Kidney (tissue), 22 donors: ENCODE measurements at places on chromosomes 13 and 19.

- no peak for DNase-seq
Observed at GRCh38 chr19:51341066-51341465, 873 bp downstream of the VSIG10L start.

- DNase-seq = no peak
Observed at GRCh38 chr19:48186015-48186414, 15.5 kb downstream of the ZSWIM9 start.

DNA sequence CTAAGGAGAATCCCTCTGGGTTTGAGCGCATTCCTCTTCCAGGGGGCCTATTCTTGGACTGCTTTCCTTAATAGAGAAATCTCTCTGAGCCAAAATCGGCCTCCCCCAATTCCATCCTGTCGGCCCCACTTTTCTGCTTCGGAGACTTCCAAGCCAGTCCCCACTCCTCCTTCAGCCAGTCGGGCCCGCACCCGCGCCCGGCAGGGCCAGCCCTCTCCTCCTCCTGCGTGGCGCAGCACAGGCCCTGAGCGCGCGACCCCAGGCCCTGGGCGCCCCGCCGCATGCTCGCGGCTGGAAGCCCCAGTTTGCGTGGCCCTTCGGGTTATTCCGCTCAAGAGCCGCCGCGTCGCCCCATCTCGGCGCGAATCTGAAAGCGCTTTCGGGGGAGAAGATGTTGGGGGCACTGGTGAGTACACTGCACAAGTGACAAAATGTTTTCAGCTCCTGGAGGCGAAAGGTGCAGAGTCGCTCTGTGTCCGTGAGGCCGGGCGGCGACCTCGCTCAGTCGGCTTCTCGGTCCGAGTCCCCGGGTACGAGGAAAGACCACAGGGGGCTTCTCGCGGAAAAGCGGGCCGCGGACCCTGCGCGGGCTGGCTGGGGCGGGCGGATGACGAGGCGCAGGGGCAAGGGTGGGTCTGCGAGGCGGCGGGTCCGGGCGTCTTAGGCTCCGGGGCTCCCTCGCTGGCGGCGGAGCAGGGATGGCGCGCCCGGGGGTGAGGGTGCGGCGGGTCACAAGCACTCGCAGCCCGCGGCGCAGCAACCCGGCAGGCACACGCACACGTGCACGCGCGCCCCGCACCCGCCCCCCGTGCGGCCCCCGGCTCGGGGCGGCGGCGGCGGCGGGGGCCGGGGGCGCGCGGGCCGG is at the start of gene IL17D:
Gene IL17D, plus strand, starts transcription at position 785 of the 865 bp plus-strand sequence. CDS start 303 bp downstream, outside the sequence.
- peak; percentile 60 for DNase-seq

- DNase-seq = no peak
Observed at GRCh38 chr13:35876601-35877000, 254.6 kb downstream of the DCLK1 start.

- DNase-seq = no peak
Observed at GRCh38 chr13:21549633-21550032, 54.3 kb downstream of the MICU2 start.

- no peak for DNase-seq
Observed at GRCh38 chr19:45090034-45090433, 2.9 kb upstream of the PPP1R37 start.

DNA sequence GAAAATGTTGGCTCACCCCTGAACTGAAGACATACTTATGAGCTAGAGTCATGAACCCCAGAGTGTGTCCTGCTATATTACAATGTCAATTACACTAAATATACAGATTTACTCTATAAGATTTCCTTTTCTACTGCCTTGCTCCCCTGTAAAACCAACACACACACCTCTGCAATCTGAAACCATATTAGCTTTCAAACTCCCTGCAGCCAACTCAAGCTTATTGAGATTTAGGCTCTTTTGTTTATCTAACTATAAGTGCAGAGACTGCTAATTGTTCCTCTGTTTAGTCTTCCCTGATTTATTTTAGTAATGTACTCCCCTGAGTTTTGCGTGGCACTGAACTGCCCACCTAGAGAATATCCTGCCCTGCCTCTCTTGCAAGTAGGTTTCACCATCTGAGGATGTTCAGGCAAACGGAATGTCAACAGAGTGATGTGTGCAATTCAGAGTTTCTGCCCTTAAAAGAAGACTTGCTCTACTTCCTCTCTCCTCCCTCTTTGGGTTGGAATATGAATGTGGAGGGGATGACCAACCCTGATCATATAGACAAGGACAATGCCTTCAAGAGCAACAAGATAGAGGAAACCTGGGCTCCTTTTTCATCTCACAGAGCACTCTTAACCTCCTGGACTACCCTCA is 22.3 kb downstream of the FAM216B start:
- DNase-seq = no peak

- no peak for DNase-seq
Observed at GRCh38 chr13:27425918-27426630, 1.7 kb downstream of the GTF3A start.

DNA sequence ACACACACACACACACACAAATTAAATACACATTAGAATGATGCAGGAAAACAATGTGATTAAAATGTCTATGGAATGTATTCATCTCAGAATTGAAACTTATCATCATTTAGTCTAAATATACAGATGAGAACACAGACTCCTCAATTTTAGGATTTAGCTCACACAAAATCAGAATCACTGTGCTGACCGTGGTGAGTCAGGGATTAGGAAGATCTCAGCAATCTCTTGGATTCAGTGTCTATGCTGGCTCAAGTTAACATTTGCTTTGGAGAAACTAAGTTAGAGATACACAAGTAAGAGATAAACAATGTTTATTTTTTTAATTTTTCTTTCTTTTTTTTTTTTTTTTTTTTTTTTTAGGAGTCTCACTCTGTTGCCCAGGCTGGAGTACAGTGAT is 323.6 kb downstream of the KLF12 start:
- no peak for DNase-seq

DNA sequence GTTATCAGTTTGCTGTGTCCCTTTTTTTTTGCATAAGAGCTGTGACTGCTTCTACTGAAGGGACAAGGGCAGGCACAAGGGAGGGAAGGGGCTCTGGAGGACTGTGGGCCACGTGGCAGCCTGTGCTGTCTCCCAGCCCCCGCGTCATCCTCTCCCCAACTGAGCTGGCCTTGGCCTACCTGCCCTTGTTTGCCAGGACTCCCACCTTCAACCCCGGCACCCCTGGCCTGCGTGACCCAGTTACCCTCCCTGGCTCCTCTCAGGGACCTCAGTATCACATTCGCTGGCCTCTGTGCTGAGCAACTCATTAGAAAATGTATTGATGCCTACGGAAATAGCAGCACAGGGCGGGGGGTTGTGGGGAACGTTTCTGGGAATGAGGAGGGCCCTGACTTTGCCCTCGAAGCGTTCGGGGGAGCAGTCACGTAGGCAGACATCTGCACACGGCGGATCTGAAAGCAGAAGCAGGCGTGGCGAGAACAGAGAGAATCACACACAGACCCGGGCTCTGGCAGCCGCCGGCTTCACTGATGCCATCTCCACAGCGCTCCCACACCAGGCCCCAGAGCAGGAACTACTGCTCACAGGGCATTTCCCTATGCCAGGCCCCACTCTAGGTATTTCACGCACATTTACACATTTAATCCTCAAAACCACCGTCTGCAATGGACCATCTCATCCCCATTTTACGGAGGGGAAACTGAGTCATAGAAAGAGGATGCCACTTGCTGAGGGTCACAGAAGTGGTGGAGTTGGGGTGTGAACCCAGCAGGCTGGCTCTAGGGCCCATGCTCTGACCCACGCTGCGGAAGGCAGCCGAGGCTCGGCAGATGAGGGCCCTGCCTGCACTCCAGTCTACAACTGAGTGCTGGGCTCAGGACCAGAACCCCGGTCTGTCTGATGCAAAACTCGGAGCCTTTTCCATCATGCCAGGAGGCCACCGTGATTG is 5.7 kb upstream of the ATF5 start:
- DNase-seq = peak; percentile 64

DNA sequence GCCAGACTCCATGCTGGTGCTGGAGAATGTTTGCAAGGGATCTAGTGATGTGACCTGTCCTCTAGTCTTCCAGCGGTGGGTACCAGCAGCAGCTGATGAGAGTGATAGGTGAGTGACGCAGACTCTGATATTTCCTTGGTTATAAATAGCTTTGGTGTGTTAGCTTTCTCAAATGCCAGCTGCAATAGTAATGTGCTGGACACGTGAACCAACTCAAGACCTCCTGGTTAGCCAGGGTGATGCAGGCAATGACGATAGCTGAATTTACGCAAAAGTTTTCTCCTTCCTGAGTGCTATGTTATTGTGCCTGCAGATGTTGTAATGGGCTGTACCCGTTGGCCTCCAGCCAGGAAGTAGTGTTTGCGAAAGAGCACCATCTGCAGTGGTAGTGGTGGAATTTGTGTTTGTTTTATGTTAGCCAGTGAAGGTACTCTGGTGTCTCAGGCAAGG is 129.5 kb downstream of the CYSLTR2 start:
- no peak for DNase-seq

DNA sequence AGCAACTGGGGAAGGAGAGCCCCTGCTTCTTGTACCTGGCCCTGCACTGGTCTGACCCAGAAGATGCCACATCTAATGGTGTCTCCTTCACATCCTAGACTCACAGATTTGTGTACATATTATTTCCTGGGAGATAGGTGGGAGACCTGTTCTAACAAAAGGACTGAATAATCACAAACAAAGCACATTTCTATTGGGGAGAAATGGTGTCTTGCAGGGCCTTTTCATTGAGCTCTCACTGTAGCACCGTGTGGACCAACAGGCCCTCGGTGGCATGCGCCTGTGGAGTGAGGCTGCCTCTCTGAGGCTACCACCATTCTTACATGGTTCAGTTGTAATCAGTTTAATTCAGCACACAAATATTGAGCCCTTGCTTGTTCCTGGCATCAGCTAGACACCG is 989 bp upstream of the SACS start:
- DNase-seq = no peak

DNA sequence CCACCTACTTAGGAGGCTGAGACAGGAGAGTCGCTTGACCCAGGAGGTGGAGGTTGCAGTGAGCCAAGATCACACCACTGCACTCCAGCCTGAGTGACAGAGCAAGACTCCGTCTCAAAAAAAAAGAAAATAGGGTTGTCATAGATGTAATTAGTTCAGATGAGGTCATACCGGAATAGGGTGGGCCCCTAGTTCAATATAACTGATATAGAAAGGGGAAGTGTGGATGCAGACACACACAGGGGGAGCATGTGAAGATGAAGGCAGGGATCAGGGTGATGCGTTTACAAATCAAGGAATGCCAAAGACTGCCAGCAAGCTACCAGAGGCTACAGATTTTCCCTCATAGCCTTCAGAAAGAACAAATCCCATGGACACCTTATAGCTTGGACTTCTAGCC is 24.3 kb upstream of the EEF1AKMT1 start:
- DNase-seq = no peak

GRCh38 chr13:32949820-32950219 is 66.4 kb upstream of the KL start:
- no peak for DNase-seq

GRCh38 chr13:31468114-31468902 is 268.5 kb downstream of the B3GLCT start:
- no peak for DNase-seq

DNA sequence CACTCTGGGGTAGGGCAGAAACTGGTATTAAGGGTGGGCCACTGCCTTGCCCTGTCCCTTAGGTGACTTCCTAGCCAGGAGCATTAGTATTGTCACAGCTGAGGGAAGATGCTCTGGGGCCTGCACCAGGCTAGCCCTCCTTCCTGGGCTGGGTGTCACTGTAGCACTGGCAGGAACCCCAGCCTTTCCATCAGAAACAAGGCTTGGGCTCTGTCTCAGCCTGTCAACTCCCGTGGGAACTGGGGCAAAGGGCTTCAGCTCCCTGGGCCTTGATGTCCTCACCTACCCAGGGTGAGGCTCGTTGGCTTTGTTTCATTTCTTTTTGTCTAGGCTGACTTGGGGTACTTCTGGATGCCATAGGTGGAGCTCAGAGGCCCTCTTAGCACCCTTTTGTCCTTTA is 18.0 kb downstream of the PAF1 start:
- no peak for DNase-seq

DNA sequence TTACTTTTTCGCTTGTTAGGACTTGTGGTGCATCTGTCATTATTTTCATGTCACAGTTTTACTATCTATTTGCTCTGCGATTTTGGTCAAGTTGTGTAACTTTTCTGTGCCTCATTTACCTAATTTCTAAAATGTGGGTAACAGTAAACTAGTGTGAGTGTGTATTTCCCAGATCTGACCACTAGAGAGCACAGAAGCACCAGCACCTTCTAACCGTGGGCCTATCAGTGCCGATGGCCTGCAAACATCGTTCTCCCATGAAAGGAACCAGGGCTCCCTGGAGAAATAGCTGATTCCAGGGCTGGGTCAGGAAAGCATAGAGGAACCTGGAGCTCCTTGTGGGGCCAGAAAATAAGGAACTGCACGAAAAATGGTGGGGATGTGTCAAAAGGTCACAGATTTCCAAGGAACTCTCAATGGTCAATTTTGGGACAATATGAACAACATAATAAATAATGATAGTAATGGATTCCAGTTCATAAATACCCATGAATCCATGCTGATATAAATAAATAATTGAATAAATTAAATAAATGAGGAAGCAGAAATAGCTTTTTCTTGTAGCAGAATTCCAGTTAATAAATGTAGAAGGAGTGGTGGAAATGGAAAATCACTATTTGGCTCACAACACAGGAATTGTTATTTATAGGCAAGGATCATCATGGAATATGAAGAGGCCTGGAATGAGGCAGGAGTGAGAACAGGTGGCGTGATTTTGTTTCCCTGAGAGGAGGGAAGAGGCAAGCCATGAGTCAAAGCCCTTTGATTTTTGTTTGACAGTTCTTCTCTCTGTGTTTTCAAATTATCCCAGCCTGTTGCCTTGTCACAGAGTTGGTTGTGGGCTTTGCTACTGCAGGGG is 31.1 kb downstream of the CEACAM8 start:
- DNase-seq = no peak

DNA sequence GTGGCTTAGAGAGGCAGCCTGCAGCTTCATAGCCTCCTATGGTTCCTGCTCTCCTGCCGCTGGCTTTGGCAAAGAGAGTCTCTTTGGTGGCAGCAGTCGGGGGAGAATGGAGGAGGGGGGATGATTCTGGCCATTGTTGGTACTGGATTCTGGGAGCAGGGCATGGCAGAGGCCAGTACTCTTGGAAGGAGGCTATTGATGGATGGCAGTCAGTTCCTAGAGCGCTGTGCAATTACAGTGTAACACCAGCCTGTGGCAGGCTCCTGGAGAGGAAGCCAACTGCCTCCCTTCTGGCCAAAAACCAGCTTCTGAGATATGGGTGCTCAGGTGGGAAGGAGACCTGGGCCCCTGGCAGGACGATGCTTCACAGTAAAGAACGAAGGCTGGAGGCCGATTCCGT is 47.9 kb upstream of the TMTC4 start:
- no peak for DNase-seq

DNA sequence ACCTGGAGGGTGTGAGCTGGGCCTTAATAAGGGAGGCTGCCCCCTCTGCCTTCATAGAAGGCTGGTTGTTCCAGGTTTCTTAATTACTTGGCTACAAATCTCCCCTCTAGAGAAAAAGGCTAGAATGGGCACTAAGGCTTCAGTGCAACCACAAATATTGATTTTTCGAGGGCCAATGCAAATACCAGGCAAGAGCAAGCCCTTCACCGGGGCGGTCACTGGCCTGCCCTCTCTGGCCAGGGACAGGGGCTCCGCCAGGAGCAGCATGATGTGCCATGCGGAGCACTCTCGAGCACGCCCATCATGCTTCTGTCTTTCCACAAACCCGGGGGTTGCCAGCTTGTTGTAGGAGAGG is 127.8 kb upstream of the SPACA7 start:
- no peak for DNase-seq

- DNase-seq = no peak
Observed at GRCh38 chr19:56155124-56155687, 14.1 kb downstream of the ZNF444 start.
